Calu3 (cell line): ENCODE measurements at places on chromosomes 13 and 19.
A peak's percentile ranks its signal among the peaks of the same experiment; 100 is the strongest.

DNA sequence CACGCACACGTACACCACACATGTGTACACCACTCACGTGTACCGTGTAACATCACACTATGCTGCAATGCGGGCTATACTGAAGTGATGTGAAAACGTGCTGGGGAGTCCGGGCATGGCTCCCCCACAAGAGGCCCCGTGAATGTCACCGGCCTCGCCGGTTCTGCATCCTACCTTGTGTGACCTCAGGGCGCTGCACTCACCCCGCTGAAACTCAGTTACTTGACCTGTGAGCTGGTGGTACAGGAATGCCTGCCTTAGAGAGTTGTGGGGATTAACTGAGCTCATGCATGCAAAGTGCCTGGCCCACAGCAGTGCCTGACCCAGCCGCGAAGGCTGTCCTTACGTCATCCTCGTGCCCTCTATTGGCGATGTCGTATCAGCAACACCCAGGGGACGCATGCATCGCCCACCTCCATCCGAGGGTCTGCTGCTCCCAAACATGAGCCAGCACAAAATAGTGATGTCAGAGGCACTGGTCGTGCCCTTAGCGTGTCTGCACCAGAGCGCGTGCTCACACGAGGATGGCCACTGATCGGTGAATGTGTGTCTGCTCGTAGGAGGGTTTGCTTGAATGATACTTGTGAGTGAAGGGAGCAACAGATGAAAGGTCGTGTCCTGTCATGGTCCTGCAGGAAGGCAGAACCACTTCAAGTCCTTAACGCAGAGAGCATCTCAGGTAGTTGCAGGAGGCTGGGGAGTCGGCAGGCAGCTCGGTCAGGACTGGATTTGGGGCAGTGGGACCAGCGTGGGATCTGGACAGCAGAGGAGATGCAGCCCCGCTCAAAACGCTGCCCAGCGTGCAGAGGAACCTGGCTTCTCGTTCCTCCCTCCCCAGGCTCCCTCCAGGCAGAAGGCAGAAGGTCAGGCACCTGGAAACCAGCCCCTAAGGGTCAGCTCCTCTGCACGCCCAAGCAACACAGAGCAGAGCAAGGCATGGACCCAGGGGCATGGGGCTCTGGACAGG lies 126.2 kb upstream of the SPACA7 start:
- no peak for DNase-seq

- no peak for DNase-seq
These were observed 667.8 kb downstream of the SLITRK1 start for GRCh38 chr13:83214452-83214851.

GRCh38 chr19:10353793-10354391 lies 14.5 kb upstream of the ICAM3 start:
- peak; percentile 16 for DNase-seq

- no peak for DNase-seq
These were observed 39.8 kb upstream of the TPM4 start for GRCh38 chr19:16036397-16036925.

GRCh38 chr13:106990594-106990993 lies 422.7 kb upstream of the ARGLU1 start:
- DNase-seq = no peak

DNA sequence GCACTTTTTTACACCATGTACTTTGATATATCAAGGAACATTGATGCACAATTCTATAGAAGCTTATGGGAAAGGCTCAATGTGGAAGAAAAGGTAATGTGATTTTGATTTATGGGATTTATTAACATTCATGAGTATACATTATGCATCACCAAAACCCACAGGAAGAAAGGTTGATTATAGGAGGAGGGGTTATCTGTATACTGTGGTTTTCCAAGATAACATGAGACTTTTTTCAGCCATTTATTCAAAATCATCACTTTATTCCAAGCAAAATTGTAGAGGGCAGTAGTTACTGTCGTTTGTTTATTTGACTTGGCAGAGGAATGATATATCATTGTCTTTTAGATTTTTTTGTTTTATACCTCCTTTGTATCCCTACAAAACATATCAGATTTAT lies 54.9 kb downstream of the WDFY2 start:
- DNase-seq = no peak

GRCh38 chr19:39874404-39874803 lies 28.2 kb upstream of the FBL start:
- no peak for DNase-seq

GRCh38 chr13:100668408-100668807 lies 6.2 kb downstream of the TMTC4 start:
- no peak for DNase-seq

DNA sequence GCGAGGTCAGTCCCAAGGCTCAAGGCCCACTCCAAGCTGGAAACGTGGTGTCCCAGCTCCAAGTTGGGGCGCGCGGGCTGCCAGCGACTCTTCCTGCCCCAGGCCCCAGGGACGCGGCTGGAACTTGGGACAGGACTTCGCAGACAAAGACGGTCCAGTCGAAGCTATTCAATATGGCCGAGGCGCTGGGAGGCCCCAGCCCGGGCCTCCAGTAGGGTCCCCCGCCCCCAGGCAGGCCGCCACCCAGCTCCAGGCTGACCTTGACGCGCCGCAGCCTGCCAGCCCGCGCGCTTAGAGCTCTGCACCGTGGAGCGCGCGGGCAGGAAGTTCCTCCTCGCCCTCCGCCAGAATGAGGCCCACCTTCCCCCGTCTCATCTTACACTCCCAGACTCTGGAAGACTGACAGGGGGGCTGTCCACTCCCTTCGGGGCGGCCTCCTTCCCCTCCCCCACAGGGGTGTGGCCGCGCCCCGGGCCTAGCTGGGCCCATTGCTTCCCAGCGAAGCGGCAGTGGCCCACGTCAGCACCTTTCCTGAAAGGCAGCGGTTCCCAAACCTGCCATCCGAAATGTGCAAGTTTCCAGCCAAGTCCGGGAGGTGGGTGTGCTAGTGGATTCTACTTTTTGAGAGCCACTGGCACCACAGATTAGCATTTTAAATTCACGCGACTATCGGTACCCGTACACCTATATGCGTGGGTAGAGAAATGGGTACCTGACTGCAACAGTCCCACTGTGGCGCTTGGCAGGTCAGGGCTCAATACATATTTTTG lies at the start of gene CCDC8:
TSS of gene CCDC8 (minus strand) at position 303 of the 770 bp plus-strand sequence. CDS start 754 bp downstream, outside the sequence.
- DNase-seq = no peak

GRCh38 chr13:99717959-99718674 lies 216.8 kb downstream of the TM9SF2 start:
- DNase-seq = no peak

DNA sequence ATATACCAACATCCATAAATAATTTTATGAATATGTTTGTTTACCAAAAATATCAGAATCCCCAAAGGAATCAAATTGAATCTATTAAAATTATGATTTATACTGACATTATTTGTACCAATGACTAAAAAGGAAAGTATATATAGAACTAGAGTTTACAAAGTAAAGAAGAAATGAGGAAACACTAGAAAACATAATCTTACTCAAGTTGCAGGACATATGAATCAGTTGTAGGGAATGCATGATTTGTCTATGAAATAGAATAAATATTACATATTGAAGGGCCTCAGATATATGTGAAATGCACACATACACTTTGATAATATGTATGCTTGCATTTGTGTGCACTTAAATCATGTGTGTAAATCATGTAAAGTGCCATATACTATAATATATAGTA lies 1466.4 kb downstream of the EFNB2 start:
- no peak for DNase-seq

DNA sequence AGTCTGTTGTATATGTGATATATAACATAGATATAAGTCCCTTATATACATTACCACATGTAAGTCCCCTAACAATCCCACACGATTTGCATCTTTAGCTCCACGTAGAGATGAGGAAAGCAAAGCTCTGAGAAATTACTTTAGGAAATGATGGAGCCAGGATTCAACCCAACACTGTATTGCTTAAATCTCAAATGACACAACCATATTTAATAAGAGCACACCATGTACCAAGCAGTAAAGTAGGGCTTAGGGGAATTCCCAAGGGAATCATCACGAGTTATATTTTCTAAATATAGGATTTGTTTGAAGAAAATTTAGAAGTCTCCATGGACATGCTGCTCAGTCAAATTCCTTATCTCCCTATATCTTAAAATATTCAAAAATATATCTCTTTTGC lies 61.3 kb upstream of the POMP start:
- DNase-seq = no peak

DNA sequence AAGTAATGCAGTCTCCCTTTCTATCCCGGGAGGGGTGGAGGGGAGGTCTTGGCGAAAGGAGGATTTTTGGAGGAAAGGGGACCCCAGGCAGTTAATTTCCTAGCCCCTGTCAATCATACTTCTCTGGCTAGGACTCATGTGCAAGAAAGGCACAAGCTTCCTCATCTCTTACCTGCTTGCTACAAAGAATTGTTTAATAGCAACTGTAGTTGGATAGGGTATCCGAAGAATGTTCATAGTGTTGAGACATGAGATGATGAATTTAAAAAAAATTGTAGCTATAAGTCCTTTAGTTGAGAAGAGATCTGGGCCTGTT lies 525 bp downstream of the BORA start:
- DNase-seq = no peak

DNA sequence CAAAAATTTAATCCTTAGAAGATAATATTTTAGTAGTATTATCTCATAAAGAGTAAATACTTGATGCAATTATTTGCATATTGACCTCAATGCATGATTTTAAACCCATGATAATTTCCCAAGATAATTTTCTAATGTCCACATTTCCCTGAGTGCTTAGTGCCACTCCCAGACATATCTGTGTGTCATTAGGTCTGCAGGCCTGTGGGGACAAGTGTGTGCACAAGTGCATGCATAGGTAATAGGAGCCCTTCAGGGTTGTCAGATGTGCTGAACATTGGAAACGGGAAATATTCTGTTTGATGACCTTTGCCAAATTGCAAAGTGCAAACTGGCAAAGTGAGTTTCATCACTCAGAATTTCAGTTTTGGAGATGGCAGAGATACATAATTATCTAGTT lies 369.9 kb downstream of the KLF5 start:
- no peak for DNase-seq

- no peak for DNase-seq
These were observed 334 bp upstream of the ANGPTL6 start for GRCh38 chr19:10102787-10103236.

- peak; percentile 37 for DNase-seq
These were observed 643 bp downstream of the SLC7A1 start for GRCh38 chr13:29594710-29595379.

DNA sequence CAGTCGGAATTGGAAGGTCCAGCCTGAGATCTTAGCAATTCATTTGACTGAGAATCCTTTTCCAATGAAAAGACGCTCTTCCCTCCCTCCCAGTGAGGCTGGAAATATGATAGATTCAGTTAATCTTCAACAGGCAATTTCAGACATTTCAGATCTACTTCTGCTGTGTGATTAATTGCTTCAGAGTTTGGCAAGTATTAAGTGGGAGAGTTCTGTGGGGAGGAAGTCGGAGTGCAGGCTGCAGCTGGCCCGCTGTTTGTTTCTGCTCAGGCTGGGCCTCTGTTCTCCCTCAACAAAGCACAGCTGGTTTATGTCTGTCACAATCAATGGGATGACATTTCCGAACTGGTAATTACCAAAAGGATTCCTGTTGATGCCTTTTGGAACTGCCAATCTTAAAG lies 178.2 kb downstream of the NDFIP2 start:
- no peak for DNase-seq

DNA sequence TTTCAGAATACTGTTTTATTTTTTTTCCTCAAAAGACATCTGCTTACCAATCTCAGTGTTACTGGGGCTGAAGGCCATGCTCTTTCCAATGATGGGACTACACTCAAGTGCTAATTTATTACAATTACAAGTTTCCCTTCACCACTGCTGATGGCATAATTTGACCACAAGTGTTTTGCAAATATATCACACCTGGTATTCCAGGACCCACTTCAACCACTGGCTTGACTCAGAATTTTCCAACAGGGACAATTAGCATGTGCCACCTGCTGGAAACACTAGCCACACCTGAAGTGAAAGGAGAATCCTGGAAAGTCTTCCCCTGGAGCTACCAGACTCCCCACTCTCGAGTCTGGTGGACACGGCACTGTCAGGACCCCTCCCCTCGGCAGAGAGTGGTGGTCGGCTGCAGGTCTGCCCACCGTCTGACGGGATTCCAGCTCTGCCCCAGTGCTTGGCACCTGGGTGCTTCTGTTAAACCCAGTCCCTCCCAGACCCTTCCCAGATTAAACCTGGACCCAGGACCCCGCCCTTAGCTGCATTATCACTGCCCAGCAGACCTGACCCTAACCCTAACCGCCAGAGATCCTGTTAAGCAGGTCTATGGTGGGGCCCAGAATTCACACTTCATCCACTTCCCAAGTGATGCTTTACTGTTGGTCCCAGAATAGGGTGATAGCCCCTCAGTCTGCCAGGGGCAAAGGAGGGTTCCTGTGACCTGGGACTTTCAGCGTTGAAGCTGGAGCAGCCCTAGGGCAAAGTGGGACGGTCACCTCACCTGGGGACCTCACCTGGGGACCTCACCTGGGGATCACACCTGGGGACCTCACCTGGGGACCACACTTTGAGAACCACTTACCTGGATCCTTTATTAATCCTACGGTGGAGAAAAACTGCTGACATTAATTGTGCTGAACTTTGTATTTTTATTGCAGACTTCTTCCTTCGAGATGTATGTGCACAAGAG lies 17.6 kb upstream of the RASA3 start:
- DNase-seq = no peak

- no peak for DNase-seq
These were observed 147.1 kb downstream of the DNAJC15 start for GRCh38 chr13:43170506-43170905.

GRCh38 chr13:86992251-86992650 lies 678.9 kb upstream of the SLITRK5 start:
- no peak for DNase-seq

DNA sequence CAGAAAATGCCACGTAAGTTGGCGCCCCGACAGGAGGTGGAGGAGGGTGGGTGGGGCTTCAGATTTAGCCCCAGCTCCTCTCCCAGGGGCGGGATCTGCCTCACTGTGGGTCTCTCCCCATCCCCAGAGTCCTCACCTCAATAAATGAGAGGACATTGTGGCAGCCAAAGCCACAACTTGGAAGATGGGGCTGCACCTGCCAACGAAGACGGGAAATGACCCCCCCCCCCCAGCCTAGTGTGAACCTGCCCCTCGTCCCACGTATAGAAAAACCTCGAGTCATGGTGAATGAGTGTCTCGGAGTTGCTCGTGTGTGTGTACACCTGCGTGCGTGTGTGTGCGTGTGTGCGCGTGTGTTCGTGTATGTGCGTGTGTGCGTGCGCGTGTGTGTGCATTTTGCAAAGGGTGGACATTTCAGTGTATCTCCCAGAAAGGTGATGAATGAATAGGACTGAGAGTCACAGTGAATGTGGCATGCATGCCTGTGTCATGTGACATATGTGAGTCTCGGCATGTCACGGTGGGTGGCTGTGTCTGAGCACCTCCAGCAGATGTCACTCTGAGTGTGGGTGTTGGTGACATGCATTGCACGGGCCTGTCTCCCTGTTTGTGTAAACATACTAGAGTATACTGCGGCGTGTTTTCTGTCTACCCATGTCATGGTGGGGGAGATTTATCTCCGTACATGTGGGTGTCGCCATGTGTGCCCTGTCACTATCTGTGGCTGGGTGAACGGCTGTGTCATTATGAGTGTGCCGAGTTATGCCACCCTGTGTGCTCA lies 1.5 kb upstream of the TRAPPC5 start:
- peak; percentile 23 for DNase-seq

- no peak for DNase-seq
These were observed at the start of gene ZNF415 for GRCh38 chr19:53132141-53132991. Gene ZNF415, minus strand, starts transcription at chr19:53132910. Its CDS starts 10,234 bp downstream, at chr19:53122676.

- DNase-seq = no peak
These were observed 1202.8 kb downstream of the DIAPH3 start for GRCh38 chr13:58960888-58961287.

GRCh38 chr13:89407357-89407756 lies 1736.2 kb downstream of the SLITRK5 start:
- no peak for DNase-seq
